ENCODE measurements at places on chromosomes 2 and 18. TPM values are rescaled to one million over a fixed set of nuclear protein-coding genes. Genes with fewer than 3 reads are reported as not detected.

- H3K27me3 ChIP-seq, result no peaks in the 10 kb centered on the region
- H3K36me3 ChIP-seq, result no peaks in the 10 kb centered on the region
- DNase-seq, result no peak
- no peaks in the 10 kb centered on the region for H3K4me1 ChIP-seq
- H3K27ac ChIP-seq, result no peak overlapping the region
- no peak overlapping the region for H3K4me3 ChIP-seq
These were observed 68.0 kb downstream of the FAM124B start for GRCh38 chr2:224333726-224334482.

- no peak for DNase-seq
- H3K27ac ChIP-seq, result no peak overlapping the region
- H3K27me3 ChIP-seq, result no peaks in the 10 kb centered on the region
- H3K36me3 ChIP-seq, result no peaks in the 10 kb centered on the region
- no peak overlapping the region for H3K4me3 ChIP-seq
These were observed 60.9 kb upstream of the IL1R1 start for GRCh38 chr2:102081606-102082005.

DNA sequence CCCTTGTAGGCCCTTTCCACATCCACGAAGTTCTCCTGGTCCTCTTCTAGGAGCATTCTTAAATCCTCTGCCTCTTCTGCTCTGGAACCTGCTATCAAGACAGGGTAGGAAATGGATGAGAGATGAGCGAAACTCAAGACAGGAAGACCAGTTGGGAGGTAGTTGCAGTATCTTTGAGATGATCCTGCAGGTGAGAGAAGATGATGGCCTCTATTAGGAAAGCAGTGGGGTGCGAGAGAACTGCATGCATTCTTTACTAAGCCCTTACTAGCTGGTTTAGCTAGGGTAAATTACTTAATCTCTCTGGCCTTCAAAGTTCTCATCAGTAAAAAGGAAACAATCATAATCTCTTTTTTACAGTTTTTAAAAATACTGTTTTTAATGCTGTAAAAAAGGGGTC, 47.0 kb downstream of the VSNL1 start:
- no peak overlapping the region for H3K4me3 ChIP-seq
- H3K36me3 ChIP-seq, result no peaks in the 10 kb centered on the region
- H3K27me3 ChIP-seq, result no peaks in the 10 kb centered on the region
- DNase-seq, result no peak

DAW1 gene
- total RNA-seq, result not detected
